Adipocyte (in vitro differentiated cells): ENCODE measurements at places on chromosomes 7 and 10.
A peak's percentile ranks its signal among the peaks of the same experiment; 100 is the strongest.

GRCh38 chr10:122419876-122420623 lies 34.4 kb upstream of the ARMS2 start:
- peak; percentile 51 for DNase-seq

GRCh38 chr7:130292682-130293257 lies at the start of gene CPA4:
Gene CPA4 (plus strand): TSS chr7:130293161. CDS start chr7:130293181, 20 bp downstream.
- DNase-seq = peak; percentile 90

- DNase-seq = peak; percentile 22
Measured at GRCh38 chr7:38558761-38559345, 72.3 kb downstream of the AMPH start.

DNA sequence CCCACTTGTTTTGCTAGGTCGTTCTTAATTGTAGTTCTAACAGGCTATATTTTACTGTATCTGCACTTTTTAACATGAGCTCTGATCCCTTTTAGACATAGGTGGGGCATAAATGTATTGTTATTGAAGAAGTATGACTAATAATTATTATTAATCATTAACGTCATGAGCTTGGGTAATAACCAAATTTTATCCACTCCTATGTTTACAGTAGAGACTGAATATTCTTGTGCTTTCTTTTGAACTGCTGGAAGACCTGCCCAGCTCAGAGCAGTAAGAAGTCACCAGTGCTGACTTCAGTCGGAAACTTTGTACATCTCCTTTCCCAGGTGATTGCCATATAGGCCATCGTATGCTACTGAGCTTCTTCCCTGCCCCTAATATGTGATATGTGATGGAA lies 18.7 kb downstream of the PKD2L1 start:
- DNase-seq = no peak
